ENCODE measurements at places on chromosomes 7 and 10.
A peak's percentile ranks its signal among the peaks of the same experiment; 100 is the strongest.

DNA sequence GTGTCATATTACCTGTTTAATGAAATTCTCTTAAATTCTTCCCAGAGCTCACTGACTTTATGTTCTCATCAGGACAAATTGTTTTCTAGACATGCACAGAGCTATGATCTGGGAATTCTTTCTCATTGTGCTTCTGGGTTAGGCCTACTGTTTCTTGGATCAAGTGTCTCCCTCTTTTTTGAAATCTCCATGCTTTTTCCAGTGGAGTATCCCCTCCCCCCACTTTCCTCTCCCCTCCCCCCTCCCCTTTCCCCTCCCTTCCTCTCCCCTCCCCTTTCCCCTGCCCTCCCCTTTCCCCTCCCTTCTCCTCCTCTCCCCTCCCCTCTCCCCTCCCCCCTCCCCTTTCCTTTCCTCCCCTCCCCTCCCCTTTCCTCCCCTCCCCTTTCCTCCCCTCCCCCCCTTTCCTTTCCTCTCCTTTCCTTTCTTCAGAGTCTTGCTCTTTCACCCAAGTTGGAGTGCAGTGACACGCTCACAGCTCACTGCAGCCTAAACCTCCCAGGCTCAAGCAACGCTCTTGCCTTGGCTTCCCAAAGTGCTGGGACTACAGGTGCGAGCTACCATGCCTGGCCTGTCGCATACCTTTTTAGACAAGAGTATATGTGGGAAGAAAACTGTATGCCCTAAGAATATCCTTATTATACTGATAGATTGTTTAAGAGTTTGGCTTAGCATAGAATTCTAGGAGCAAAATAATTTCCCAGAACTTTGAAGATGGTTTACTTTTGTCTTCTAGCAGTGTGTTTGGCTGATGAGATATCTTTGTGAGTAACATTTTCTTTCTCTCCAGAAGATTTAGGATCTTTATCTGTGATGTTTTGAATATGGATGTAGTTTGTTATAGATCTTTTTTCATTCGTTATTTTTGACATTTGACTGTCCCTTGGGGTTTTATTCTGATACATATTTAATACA lies 2.5 kb downstream of the DYNC2I1 start:
- peak overlapping the region; percentile 83 for H3K4me3 ChIP-seq
- peaks cover 10% of the 10 kb centered on the region for H3K36me3 ChIP-seq
- no peak overlapping the region for H3K27ac ChIP-seq
- H3K4me1 ChIP-seq: peaks cover 2% of the 10 kb centered on the region
- H3K27me3 ChIP-seq: no peaks in the 10 kb centered on the region

GRCh38 chr7:64544010-64544409 lies 18.9 kb downstream of the ZNF680 start:
- H3K4me1 ChIP-seq: no peaks in the 10 kb centered on the region
- no peak overlapping the region for H3K27ac ChIP-seq
- H3K4me3 ChIP-seq: no peak overlapping the region

GRCh38 chr7:5510426-5511045 lies 86.9 kb upstream of the TNRC18 start:
- H3K27ac ChIP-seq: no peak overlapping the region
- no peak overlapping the region for H3K4me3 ChIP-seq
- peaks cover 3% of the 10 kb centered on the region for H3K36me3 ChIP-seq

DNA sequence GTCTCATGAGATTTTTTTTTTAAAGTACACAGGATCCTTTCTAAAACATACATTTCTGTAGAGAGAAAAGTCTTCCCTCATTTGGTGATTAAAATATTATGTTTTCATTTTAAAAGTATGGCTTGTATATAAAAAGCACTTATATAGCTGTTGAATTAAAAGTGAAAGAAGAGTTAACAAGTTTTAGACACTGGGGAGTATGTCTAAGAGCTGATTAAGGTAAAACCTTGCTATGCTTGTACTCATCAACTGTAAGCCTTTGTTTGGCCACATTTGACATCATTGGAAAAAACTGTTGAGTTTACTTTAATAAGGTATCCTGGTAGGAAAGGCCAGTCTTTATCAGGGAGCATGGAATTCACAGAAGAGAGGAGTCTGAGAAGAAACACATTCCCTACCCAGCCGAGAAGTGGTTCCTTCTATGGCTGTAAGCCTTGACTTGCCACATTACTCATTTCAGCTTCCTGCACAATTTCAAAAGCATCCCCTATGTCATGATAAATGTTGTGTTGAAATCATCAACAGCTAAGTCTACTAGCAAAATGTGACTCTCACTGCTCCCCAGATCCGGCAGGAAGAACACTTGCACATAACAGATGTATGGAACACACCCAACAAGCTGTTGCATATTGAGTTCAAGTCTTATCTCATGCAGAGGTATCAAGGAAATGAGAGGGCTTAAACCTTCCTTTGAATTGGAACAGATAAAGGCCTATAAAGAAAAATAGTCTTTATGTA lies 171.8 kb upstream of the CDK1 start:
- no peak overlapping the region for H3K4me3 ChIP-seq
- H3K27me3 ChIP-seq: no peaks in the 10 kb centered on the region
- H3K27ac ChIP-seq: no peak overlapping the region
- no peaks in the 10 kb centered on the region for H3K36me3 ChIP-seq
- H3K4me1 ChIP-seq: no peaks in the 10 kb centered on the region

- H3K4me1 ChIP-seq: no peaks in the 10 kb centered on the region
- no peak overlapping the region for H3K27ac ChIP-seq
- no peak overlapping the region for H3K4me3 ChIP-seq
- no peak for DNase-seq
- H3K36me3 ChIP-seq: peaks cover 28% of the 10 kb centered on the region
- no peaks in the 10 kb centered on the region for H3K27me3 ChIP-seq
Observed at GRCh38 chr7:157211690-157212089, 73.0 kb downstream of the UBE3C start.

DNA sequence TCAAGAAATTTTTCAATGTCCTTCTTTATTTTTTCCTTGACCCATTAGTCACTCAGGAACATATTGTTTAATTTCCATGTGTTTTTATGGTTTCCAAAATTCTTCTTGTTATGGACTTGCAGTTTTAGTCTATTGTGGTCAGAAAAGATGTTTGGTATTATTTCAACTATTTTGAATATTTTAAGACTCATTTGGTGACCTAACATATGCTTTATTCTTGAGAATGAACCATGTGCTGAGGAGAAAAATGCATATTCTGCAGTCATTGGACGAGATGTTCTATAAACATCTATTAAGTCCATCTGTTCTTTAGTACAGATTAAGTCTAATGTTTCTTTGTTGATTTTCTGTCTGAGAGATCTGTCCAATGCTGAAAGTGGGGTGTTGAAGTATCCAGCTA lies 42.3 kb upstream of the MDFIC start:
- peaks cover 5% of the 10 kb centered on the region for H3K36me3 ChIP-seq
- no peaks in the 10 kb centered on the region for H3K4me1 ChIP-seq
- no peak overlapping the region for H3K27ac ChIP-seq
- no peak overlapping the region for H3K4me3 ChIP-seq

DNA sequence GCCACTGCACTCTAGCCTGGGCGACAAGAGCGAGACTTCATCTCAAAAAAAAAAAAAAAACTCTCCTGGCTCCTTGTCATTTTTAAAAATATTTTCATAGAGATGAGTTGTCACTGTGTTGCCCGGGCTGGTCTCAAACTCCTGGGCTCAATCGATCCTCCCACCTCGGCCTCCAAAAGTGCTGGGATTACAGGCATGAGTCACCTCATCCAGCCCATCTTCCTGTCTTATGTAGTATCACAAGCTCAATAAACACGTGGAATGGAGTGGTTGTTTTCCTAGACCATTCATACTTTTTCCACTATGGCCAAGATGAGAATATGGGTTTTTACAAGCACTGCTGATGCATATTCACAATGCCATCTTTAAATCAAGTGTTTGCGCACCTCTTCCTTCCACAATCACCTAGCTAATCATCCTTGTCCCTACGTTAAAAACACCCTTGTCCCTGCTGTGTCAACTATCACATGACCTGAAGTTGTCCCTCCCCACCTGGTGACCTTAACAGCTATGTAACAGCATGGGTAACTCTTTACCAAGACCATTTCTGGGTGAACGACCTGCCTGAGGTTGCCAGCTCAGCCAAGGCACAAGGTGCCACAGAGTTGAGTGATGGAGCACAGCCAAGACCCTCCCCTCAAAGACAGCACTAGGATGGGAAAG lies 21.3 kb downstream of the DLG5 start:
- DNase-seq: no peak
- no peaks in the 10 kb centered on the region for H3K4me1 ChIP-seq
- no peak overlapping the region for H3K4me3 ChIP-seq
- H3K36me3 ChIP-seq: no peaks in the 10 kb centered on the region
- no peak overlapping the region for H3K27ac ChIP-seq

GRCh38 chr7:69430384-69431021 lies 167.8 kb upstream of the AUTS2 start:
- H3K27ac ChIP-seq: no peak overlapping the region
- peak; percentile 29 for DNase-seq
- H3K4me3 ChIP-seq: peak overlapping the region; percentile 27
- no peaks in the 10 kb centered on the region for H3K4me1 ChIP-seq
- no peaks in the 10 kb centered on the region for H3K27me3 ChIP-seq

DNA sequence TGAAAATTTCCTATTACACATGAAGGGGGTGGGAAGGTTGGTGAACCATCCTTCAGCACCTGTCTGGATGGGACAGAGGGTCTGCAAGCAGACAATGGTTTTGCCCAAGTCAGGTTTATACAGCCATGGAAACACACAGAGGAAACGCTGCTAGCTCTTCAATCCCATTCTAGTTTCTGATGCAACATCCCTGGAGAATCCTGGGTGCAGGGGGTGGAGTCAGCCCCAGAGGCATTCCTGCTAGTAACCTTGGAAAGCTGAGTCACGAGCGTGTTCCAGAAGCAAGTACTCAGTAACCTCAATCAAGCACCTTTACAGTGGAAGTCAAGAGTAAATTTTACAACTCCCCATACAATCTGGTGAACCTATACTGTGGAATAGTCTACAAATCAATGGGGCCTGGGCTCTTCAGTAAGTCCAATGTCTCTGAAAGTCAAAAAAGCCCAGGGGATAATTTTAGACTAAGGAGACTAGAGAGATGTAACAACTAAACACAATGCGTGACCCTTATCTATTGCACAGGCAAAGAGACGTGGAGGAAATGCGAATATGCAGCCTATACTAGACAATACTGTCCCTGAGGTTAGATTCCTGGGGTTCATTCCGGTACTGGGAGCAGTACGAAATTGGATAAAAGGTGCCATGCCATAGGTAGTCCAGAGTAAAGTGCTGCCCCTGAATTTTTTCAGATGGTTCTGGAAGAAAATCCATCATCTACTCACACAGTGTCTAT lies 95.4 kb downstream of the ZRANB1 start:
- peak overlapping the region; percentile 5 for H3K27ac ChIP-seq
- H3K27me3 ChIP-seq: no peaks in the 10 kb centered on the region
- no peak overlapping the region for H3K4me3 ChIP-seq
- DNase-seq: no peak
- peaks cover 16% of the 10 kb centered on the region for H3K4me1 ChIP-seq

- DNase-seq: peak; percentile 86
- no peaks in the 10 kb centered on the region for H3K27me3 ChIP-seq
- H3K4me3 ChIP-seq: peak overlapping the region; percentile 46
- H3K36me3 ChIP-seq: peaks cover 12% of the 10 kb centered on the region
Observed at GRCh38 chr10:103661198-103661950, 167.9 kb downstream of the NEURL1 start.

DNA sequence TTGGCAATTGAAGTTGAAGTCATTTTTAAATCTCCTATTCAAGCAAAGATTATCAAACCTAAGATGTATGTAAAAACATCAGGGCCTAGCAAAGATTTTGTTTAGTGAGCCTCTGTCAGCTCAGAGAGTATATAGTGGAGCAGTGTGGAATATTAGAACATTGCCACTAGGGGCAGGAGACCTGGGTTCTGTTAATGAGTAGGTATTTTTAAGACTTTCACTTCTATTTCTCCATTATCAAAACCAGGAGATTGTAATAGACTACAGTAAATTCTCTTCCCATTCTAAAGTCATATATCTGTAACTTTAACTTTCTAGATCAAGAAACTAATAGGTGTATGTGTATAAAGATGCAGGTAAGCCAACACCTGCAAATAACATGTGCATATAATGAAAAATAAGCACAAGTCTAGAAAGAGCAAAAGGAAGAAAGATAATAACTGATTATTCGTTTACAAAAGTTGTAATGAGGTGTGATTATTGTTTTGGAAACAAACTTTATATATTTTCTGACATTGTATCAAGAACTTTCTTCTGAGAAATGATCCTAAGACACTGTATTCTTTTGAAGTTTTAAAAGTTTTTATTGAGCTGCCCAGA lies 64.4 kb downstream of the KCND2 start:
- no peak overlapping the region for H3K27ac ChIP-seq
- no peaks in the 10 kb centered on the region for H3K27me3 ChIP-seq
- no peak overlapping the region for H3K4me3 ChIP-seq
- no peaks in the 10 kb centered on the region for H3K4me1 ChIP-seq

DNA sequence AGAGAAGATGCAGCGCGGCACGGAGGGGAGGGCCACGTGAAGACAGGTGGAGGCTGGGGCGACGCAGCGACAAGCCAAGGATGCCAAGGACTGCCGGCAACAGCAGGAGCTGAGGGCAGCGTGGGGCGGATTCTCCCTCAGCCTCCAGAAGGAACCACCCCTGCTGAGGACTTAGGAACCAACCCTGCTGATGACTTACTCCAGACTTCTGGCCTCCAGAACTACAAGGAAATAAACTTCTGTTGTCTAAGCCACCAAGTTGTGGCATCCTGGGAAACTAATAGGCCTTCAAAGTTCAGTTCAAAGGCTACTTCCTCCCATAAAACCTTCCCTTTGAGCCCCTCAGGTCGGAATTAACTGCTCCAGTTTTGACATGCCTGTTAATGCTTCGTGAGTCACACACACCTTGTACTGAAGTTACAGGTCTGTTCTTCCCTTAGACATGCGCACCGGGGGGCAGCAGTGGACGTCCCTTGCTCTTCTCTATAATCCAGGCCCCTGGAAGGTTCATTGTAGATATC lies 88.4 kb upstream of the RHEB start:
- no peak overlapping the region for H3K4me3 ChIP-seq
- no peaks in the 10 kb centered on the region for H3K36me3 ChIP-seq
- H3K4me1 ChIP-seq: no peaks in the 10 kb centered on the region
- no peak for DNase-seq
